ENCODE measurements at places on chromosomes 3 and 15.

- DNase-seq: no peak
These were observed 211.1 kb upstream of the STT3B start for GRCh38 chr3:31321620-31322019.

DNA sequence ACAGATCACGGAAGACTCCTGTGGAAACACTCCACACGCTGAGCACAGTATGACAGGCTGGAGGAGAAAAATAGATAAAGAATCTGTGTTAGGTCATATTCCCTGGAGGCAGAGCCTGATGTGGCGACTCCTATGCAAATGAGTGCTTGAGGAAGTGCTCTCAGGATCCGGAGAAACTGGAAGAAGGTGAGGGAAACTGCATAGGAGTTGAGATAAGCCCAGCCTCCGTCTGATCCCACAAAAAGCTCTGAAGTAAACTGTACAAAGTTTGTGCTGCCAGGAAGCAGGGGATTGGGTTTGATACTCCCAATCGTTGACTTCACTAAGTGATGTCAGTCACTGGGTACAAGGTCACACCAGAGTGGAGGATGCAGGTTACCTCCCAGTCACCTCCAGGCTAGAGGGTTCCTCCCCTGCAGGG is 33.4 kb downstream of the OSBPL10 start:
- no peak for DNase-seq

GRCh38 chr3:89245612-89246011 is 138.2 kb downstream of the EPHA3 start:
- DNase-seq: no peak

DNA sequence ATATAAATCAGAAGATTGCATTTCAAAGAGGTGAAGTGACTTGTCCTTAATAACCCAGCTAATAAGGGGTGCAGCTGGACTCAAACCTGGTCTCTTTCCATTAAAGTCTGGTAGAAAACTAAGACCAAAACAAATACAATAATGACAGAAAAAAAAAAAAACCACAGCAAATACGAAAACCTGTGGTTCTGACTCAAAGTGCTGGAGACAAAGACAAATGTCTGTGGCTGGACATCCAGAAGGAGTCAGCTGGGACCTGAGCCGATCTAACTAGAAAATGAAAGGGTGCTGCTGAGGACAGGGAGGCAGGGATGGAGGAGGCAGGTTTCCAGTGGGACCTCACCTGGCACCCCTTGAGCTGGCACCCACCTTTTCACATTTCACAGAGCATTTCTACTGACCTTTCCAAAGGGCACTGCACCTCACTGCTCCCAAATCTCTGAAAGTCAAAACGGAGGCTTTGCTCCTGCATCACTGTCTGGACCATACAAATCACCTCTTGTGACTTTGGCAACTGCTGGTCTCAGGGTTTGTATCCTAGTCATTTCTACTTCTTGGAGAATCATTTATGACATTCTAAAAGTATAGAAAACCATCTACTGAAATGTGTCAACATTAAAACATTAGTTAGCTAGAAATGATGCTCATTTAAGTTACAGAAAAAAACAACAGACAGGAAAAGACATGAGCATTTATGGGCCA is 61.7 kb downstream of the CCNL1 start:
- DNase-seq: no peak

DNA sequence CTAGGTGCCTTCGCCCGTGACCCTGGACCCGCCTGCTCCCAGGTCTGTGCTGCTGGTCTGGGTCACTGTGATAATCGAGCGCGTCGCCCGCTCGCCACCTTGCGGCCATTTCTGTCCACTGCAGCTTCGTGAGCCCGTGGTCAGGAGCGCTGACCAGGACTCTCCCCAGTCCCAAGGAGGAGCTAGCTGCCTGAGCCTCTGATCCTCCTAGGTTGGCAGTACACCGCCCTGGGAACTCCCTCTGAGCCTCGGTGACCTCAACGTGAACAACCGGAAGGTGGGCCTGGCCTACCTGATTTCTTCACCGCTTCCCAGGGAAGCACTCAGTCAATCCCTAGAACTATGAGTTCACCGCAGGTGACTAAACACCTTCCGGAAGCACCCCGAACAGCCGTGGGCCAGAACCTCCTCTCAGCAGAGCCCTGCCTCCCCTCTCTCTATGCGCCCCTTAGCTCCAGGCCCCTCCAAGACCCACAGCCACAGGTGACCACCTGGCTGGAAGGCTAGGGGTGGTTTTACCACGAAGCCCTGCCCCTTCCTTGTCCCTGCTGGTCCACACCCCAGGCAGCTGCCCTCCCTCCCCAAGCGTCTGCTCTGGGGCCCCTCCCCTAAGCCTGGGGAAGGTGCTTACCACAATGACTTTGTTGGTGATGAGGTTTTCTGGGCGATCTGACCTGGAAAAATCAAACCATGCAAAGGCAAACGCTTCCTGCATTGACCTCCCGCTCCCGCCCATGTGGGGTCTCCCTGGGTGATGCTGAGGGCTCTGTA is 9.7 kb downstream of the PLA2G4D start:
- peak; percentile 81 for DNase-seq

DNA sequence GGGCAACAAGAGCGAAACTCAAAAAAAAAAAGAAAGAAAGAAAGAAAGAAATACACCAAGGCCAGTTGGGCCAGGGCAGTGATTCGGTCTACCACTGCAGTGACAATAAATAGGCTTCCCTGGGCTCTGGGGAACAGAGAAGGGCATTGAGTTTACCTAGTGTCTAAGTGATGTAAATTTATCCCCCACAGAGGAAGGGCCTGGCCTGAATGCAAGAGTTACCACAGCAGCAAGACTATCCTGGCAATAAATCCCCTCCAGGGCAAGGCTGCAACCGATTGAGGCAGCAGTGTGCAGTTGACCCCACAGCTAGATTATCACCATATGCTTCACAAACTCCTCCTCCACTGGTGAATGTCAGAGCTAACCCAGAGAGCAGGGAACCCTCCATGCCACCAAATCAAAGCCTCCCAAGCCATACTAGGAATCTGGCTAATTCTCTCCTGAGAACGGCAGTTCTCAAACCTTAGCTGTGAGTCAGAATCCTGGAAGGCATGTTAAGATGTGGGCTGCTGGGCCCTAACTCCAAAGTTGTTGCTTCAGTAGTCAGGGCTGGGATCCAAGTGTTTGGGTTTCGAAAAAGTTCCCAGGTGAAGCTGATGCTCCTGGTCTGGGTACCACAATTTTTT is 64.3 kb upstream of the GATM start:
- no peak for DNase-seq

GRCh38 chr3:195097331-195098255 is 173.4 kb downstream of the XXYLT1 start:
- no peak for DNase-seq

DNA sequence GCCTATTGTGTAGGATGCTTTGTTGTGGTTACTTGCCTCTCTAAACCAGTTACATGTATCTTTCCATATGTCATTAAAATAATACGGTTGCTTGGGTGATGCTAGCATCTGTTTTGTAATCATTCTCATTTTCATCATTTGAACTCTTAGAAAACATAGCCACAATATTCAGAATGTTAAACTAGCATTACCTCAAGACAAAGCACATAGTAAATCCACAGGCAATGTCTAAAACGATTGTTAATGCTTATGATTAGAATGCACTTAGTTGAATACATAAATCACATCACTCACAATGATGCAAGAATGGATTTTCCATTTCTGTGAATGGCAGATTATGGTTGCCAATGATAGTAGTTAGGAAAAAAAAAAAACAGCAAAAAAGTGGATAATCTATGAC is 110.0 kb upstream of the NAALADL2 start:
- DNase-seq: no peak

- DNase-seq: no peak
These were observed 36.5 kb downstream of the NCK1 start for GRCh38 chr3:136898549-136898948.

DNA sequence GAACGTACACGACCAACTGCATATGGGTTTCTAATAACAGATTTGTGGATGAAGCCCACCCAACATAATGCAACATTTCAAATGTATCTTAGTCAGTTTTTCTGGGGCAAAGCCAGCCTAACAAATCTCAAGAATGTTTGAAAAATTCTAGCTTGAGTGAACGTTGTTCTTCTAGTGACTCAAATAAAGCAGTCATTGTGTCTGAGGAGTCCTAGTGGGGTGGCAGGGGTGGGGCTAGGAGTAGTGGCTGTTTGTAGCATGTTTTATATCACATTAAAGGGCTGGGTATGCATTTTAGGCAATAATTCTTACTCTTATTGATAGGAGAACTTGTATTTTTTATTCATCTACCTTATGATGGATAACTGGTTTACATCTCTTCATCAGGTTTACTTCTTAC is 6.0 kb downstream of the B3GNT5 start:
- no peak for DNase-seq

GRCh38 chr15:63701365-63701764 is 104.2 kb downstream of the FBXL22 start:
- no peak for DNase-seq

DNA sequence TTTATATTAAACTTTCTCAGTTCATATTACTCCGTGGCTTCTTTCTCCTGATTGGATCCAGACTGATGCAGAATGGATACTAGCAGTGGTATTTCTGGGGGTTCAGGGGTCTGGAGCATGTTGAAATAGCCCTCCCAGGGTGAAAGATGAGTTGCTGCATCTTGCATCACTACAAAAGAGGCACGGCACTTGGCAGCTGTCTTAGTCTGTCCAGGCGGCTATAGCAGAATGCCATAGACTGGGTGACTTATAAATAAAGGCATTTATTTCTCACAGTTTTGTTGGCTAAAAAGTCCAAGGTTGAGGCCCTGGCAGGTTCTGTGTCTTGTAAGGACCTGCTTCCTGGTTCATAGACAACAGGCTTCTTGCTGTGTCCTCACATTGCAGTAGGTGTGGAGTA is 660 bp upstream of the BCL2L10 start:
- DNase-seq: no peak
